ENCODE measurements at places on chromosomes 5 and 9.

DNA sequence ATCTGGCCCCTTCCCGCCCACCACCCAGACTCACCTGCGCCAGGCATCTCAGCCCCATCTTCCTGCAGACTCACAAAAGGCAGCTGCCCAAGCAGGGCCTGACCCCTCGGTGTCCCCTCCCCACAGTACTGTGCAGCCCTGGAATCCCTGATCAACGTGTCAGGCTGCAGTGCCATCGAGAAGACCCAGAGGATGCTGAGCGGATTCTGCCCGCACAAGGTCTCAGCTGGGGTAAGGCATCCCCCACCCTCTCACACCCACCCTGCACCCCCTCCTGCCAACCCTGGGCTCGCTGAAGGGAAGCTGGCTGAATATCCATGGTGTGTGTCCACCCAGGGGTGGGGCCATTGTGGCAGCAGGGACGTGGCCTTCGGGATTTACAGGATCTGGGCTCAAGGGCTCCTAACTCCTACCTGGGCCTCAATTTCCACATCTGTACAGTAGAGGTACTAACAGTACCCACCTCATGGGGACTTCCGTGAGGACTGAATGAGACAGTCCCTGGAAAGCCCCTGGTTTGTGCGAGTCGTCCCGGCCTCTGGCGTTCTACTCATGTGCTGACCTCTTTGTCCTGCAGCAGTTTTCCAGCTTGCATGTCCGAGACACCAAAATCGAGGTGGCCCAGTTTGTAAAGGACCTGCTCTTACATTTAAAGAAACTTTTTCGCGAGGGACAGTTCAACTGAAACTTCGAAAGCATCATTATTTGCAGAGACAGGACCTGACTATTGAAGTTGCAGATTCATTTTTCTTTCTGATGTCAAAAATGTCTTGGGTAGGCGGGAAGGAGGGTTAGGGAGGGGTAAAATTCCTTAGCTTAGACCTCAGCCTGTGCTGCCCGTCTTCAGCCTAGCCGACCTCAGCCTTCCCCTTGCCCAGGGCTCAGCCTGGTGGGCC lies 1.9 kb downstream of the IL13 start:
- DNase-seq, result no peak

GRCh38 chr5:176667637-176668036 lies 20.4 kb downstream of the TSPAN17 start:
- no peak for DNase-seq

DNA sequence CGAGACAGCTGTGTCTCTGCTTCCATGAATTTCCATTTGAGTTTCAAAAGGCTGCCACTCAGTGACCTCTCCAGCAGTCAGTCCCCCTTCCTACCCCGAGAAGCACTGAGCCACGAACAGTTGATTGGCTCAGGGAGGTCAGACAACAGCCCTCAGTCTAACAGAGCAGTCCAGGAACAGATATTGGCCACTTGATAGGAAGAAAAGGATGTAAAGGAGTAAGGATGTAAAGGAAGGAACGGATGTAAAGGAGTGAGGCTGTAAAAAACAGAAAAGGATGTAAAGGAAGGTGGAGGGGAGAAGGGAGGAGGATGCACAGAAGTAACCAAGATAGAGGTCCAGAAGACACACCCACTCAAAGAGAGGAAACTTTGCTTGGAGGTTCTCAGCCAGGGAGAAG lies 3.2 kb upstream of the NR4A3 start:
- no peak for DNase-seq

DNA sequence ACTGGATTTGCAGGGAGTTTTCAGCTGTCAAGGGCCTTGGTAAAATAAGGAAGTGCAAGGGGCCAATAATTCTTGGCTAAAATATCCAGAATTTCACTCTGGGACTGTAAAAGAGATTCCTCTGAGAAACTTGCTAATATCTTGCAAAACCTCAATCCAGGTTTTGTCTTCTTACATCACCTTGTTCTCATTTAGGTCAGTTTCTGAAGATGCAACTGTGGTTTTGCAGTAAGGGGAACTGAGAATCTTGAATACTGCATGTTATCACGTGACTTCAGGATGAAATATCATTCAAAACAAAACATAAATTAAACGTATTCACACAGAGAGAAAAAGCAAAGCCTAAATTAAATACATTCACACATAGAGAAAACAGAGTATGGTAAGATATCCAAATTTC lies 35.0 kb upstream of the RIC1 start:
- no peak for DNase-seq

GRCh38 chr9:27743490-27743889 lies 170.2 kb upstream of the C9orf72 start:
- no peak for DNase-seq

DNA sequence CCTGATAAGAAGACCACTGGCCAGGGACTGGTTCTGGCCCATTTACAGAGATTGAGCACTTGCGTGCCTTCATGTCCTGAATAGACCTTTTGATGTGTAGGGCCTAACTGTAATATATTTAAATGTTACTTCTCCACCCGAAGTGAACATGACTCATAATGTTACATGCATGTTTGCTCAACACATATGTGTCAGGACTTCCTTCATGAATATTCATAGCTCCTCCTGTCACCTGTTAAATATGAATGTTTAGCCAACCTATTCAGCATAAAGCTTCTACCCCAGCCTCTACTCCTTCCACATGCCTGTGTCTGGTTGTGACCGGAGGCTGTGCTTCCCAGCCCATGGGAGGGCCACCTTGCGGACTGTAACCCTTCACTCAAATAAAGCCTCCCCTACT lies 457.5 kb downstream of the IRX1 start:
- DNase-seq, result no peak

- DNase-seq, result no peak
Observed at GRCh38 chr5:74633695-74634094, 6.8 kb downstream of the ENC1 start.

GRCh38 chr9:82080265-82080664 lies 91.7 kb downstream of the SPATA31D1 start:
- DNase-seq, result no peak

DNA sequence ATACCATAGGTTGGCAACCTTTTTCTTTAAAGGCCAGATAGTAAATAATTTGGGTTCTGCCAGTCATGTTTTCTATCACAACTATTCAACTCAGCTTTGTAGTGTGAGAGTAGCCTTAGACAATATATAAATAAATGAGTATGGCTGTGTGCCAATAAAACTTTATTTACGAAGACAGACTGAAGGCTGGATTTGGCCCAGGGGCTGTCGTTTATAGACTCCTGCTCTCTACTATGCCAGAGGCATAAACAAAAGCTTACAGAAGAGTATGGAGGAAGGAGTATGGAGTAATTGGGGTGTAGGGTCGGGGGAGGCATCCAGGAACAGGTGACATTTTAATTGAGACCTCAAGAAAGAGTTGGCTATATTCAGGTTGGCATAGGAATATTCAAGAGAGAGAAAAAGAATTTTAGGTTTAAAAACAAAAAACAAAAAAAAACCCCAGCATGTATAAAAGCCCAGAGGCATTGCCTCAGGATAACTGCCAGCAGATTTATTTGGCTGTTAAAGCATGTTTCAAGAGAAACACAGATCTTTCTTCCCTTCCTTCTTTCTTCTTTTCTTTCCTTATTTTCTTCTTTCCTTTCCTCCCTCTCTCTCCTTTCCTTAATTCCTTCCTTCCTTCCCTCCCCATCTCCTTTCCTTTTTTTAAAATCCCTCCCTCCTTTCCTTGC lies 39.9 kb downstream of the SLIT3 start:
- DNase-seq, result no peak

GRCh38 chr5:112248623-112249022 lies 170.5 kb downstream of the EPB41L4A start:
- DNase-seq, result no peak

DNA sequence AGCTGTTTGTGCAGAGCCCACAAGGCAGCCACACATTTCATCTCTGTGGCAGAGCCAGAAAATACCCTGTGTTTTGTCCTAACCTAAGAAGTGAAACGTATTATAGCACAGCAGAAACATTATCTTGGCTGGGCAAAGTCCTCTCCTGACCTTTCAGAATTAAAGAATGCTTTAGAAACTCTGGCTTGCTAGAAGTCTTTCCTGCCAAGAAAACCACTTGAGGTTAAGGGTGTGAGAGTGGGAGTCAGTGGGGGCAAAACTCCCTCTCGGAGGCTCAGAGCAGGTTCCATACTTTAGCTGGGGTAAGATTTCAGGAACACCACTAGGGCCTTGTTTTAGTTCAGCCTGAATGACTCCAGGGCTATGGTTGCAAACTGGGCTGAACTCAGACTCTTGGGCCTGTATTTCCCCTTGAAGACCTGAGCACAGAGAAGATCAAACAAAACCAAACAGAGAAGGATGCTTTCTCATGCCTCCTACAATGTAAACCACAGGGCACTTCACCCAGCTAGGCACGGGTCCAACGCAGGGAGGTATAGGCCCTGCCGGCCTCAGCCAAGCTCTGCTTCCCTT lies 48.0 kb downstream of the ZNF366 start:
- no peak for DNase-seq

GRCh38 chr5:179120951-179121666 lies 60.9 kb downstream of the ZNF354C start:
- DNase-seq, result no peak

DNA sequence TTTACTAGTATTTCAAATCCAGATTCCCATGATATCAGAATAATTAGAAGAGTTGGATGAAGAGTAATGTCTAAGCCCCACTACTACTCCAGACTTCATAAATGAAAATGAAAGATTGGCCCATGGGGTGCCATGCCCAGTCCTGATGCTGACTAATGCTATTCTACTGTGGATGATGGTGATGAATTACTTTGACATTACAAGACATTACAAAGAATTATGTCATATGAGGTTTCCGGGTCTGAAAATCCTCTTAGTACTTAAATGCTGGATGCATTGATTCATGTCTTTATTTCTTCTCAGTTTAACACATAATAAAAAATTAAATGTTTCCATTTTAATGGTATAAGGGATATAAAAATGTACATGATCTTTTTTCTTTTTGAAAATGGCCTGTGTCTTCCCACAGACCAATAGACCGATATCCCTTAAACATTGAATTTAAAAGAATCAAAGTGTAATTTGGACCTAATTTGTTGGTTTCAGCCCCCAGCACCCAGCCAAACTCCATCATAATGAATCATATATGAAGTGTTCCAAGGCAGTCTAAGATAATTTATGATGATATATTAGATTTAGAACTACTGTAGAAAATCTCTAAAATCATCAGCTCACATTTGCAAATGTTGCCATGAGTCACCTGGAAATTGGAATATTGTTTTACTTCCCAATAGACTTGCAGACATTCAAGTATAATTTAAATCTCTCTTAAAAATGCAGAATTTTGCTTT lies 223.6 kb upstream of the SGCD start:
- DNase-seq, result no peak

DNA sequence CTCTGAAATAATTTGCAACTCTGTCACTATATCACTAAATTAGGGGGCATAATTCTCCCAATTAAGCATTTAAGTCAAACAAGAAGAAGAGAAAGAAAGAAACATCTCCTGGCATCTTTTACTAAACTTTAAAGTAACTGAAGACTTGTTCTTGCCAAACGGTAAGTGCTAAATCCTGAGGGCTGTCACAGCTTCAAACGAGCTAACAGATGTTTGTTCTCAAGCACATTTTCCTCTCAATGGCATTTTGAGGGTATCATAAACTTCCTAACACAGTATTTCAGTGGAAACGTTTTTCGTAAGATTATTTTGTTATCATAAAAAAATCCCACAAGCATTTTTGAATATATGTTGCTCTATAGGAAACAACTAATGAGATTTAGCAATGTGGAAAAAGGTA lies 169.5 kb upstream of the TAS2R1 start:
- DNase-seq, result no peak

DNA sequence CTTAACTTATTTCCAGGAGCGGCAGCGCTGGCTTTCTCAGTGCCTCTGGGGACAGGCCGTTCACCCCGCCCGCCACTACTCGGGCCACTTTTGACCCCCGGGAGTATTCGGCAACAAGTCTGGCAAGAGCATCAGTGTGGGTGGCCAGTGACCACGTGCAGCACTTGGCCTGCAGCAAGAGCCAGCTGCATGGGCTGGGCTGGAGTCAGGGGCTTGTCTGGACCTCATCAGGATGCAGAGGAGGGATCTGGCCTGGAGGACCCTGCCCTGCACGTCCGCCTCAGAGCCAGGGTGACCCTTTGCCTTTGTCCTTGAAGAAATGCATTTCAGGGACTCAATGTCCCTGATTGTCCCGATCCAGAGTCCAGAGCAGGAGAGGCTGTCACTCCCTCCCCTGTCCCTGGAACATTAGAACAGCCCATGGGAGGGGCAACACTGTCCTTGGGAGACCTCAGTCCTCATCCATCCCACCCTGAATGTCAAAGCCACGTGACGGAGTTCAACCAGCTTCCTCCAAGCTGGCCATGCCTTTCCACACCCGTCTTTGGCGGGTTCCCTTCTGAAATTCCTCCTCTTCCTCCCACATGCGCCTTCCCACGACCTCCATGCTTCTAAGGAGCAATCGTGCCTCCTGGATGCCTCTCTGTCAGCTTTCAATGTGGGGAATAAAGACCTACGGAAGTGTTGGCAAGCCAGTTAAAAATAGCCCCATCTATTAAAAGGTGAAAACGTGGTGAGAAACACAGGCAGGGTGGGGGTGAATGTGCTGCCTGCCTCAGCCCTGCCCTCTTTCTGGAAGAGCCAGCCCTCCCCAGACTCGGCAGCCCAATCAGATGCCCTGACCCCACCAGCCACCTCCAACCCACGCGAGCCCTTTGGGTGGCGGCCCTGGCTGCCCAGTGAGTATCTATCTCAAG lies 99.0 kb downstream of the OLFM1 start:
- no peak for DNase-seq

- no peak for DNase-seq
Observed at GRCh38 chr9:116499986-116500871, 186.9 kb upstream of the TRIM32 start.

DNA sequence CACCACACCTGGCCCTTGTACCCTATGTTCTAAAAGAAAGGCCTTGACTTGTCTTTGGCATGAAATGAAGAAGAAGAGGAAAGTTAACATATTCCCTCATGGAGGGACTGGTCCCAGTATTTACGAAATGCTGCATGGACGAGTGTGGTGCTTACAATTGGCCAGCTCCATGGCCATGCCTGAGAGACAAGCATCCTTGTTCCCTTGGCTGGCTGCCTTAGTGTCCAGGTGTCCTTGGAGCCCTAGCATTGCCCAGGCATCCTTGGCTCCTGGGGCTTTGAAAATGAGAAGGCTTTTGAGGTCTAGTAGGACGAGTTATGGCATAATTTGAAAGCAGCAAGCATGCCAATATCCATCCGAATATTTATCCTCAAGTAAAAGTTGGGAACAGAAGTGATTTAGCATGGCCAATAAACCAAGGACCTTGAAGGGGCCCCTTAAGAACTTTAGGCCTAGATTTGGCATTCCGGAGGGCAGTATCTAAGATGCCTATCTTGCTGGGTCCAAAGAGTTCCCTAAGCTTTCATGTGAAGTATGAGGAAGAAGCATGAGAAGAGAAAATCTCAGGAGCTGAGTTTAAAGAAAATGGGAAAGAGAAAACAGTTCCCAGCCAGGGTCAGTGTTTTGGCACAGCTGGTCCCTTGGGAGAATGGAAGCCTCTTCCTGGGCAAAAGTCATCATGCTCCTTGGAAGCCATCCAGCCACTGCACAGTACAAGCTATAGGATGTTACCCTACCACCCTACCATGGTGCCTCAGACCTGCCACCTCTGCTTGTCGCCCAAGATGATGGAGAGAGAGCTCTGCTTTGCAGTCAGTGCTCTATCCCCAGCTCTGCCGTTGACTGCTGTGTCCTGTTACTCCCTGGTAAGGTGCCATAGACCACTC lies 91.0 kb downstream of the AOPEP start:
- DNase-seq, result no peak
